ENCODE measurements at places on chromosomes 3 and 15.

DNA sequence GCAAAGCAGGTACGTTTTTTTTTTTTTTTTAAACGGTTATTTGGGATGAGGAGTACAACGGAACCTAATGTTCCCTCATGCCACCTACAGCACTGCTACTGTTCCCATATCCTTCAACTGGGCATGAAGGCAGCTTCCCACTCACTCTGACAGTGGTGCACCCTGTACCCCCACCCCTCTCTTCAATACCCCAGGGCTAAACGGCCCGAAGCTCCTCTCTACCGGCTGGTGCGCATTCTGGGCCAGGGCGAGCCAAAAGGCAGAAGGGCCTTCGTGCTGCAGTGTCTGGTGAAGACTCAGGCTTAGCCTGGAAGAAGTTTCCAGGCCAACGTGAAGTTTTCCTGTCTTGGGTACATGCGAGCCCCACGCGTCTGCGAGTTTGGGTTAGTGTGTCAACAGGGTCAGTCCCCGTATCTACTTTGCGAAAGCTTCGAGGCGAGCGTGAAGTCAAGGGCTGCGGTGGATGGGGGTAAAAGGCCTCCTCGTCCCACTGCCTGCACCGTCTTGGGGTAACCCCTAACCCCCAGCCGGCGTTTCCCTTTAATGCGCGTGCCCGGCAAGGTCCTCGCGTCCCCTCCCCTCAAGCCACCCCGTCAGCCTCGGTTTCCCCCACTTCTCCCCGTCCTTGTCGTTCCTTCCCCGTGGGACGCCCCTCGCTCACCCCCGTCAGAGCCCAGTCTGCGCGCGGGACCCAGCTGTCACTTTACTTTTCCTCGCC lies 765 bp upstream of the UBE2E2 start:
- DNase-seq, result no peak

- DNase-seq, result no peak
Measured at GRCh38 chr3:42230860-42231259, 35.1 kb downstream of the CCK start.

DNA sequence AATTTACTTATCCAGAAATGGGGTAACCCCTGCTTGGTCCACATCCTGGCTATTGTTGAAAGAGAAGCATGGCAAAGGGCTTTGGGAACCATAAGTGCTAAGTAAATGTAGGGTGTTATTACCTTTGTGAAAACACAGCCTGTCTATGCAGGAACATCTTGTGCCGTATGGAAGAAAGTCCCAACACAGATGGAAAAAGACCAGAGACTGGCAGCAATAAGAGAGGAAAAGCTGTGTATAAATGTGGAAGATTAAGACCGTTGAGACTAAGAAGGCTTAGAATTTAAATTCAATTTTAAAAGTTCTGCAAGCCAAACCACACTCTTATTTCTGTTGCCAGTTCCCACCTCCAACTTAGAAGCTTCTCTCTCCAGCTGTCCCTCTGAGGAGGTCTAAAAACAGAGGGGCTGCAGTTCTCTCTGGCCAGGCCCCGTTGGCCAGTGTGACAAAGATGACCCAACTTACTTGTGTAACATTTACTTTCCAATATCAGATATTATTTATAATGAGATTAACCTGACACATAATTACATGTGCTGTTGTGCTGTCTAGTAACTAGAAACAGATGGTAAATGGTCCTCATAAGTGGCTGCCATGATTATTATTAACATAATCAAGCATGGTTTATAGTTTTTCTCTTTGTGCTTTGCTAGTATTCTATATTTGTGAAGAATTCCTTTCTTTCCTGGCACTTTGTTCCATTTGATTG lies 7.0 kb downstream of the MINDY4B start:
- no peak for DNase-seq

DNA sequence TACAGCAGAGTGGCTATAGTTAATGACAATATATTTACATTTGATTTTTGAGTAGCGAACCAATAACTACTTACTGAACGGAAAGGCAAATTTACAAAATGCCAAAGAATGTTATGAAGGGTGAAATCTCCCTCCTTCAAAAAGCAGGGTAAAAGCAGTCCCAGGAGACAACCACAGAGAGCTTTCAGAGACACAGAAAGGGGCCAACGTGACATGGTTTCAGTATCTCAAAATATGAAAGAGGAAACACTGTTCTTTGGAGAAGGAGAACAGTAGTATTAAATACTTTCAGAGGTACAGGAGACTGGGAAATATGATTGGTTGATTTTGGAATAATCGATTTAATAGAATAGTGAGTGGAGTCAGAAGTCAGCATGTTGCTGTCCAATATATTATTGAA lies 52.3 kb upstream of the ROBO1 start:
- no peak for DNase-seq

- DNase-seq, result no peak
Measured at GRCh38 chr3:175118382-175118941, 259.3 kb downstream of the NAALADL2 start.

- no peak for DNase-seq
Measured at GRCh38 chr3:150519026-150519425, 27.3 kb downstream of the SERP1 start.

GRCh38 chr3:177647341-177647740 lies 450.1 kb upstream of the TBL1XR1 start:
- DNase-seq, result no peak

DNA sequence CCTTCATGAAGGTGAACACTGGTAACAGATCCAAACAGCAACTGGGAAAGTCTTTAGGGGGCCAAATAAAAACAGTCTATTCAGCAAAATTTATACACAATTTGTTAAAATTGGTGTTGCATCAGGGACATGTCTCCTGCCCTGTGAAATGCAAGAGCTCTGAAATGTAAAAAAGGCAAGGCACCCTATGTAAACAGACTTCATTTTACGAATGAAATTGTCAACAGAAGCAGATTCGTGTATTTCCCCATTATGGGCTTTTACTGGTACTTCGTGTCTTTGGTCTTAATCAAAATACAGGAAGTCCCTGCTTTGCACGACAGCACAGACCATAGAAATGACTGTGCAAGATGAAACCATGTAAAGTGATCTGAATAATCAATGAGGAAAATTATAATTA lies 127.3 kb upstream of the THBS1 start:
- DNase-seq, result no peak

DNA sequence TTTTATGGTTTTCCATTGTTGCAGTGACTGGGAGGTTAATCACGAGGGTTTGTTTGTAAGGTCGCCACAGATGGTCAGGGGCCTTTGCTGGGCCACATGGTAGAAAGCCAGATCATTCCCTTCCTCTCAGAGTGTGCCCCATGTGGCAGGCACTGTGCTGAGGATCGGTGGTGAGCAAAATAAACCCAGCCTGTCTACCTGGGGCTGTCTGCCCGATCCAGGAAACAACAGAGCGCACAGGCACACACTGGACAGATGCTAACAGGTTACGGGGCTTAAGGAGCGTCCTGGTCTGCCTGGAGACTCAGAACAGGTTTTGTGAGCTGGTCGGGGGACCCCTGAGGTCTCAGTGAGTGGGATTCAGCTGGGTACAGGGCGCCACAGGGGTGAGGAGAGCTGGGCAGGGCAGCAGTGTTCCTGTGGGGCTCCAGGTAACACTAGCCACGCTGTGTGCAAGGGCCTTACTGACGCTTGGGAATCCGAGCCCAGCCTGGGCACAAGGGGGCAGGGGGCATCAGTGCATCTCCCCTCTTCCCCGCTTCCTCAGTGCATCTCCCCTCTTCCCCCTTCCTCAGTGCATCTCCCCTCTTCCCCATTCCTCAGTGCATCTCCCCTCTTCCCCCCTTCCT lies 136.4 kb downstream of the DNAJB8 start:
- DNase-seq, result no peak

DNA sequence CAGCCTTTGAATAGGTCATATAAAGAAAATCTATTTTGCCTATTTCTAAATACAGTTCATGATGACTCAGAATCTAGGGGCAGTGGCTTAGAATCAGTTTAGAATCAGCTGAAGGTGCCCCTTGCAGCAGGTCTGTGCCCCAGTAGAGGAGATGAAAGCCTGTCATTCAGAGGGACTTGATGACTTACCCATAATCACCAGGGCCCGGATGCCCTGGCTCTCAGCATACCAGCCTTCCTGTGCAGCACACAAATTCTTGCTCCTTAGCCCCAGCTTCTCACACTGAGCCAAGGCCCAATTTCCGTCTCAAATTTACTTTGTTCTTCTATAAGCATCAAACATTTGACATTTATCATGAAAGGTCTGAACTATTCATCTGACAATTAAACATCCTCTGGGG lies 83.2 kb upstream of the EOMES start:
- DNase-seq, result no peak

GRCh38 chr15:38538328-38539007 lies 26.1 kb downstream of the RASGRP1 start:
- DNase-seq, result no peak

GRCh38 chr3:37611771-37612170 lies 249.9 kb upstream of the CTDSPL start:
- no peak for DNase-seq

DNA sequence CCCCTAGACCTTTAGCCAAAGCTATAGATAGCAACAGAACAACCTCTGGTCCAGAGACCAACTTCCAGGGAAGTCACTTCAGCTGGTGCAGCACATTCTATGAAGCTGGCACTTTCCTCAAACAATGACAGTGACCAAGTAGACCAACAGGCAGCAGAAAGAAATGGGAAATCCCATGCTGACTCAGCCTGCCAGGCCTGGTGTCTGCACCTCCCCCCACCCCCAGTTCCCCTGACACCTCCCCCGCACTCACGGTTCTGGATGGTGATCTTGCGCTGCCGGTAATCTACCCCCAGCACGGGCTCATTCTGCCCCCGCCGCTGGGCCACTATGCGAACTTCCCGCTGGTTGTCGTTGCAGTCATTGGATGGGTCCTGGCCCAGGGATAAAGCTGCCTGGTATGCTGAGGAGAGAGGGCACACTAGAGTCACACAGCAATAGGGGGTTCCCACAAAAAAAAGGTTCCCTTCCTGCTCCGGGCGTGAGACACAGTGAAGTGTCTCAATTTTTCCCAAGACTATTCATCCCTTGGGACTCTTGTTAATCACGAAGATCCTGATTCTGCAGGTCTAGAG lies 17.0 kb downstream of the ILDR1 start:
- no peak for DNase-seq

DNA sequence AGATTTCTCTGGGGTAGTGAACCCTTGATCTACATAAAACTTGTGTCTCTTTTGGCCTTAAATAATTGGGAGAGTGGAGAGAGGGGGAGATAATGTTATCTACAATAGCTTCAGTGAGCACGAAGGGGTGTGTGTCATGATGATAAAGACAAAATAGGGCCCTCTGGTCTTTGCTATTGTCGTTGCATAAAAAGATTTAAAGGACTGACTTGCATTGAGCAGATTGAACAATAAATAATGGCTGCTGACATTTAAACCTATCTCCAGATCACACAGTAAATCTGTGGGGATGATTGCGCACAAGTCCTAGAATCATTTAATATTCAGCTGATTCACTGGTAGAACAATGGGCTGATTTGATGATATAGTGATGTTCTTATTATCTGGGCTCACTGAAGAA lies 71.3 kb upstream of the GAP43 start:
- DNase-seq, result no peak

DNA sequence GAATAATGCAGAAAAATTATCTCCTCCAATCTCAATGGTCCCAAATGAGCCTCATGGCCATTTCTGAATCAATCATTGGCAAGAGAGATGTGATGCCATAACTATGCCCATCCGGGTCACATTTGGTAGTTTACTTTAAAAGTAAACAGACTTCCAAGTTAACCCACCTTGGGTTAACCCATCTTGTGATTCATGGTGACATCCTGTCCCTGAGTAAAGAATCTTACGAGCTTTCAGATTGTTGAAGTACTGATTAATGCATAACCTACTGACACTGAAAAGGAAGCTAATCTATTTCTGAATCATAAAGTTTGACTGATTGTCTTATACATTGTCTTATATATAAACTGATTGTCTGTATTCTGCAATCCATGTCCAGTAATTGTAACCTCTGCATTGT lies 467.2 kb upstream of the AGTR1 start:
- DNase-seq, result no peak

GRCh38 chr3:17964108-17964507 lies 221.7 kb upstream of the TBC1D5 start:
- DNase-seq, result no peak
